ENCODE measurements at places on chromosomes 5 and 9. TPM values are rescaled to one million over a fixed set of nuclear protein-coding genes. Genes with fewer than 3 reads are reported as not detected.

PCDHB1 gene
- total RNA-seq = not detected

PCDHGA8 gene
- total RNA-seq = 7.3 TPM

NTRK2 gene
- 383 TPM for total RNA-seq

PLGRKT gene
- total RNA-seq = 8.4 TPM

TLX3 gene
- not detected for total RNA-seq

IL9 gene
- total RNA-seq = not detected

ABCA2 gene
- total RNA-seq = 604 TPM

COX7C gene
- 490 TPM for total RNA-seq

YIPF5 gene
- total RNA-seq = 48.6 TPM

DRD1 gene
- total RNA-seq = 14.5 TPM

ANKDD1B gene
- 2.4 TPM for total RNA-seq

FGD3 gene
- total RNA-seq = 5.5 TPM

ST8SIA4 gene
- total RNA-seq = 8.5 TPM

SPINK14 gene
- total RNA-seq = not detected

SLC6A18 gene
- not detected for total RNA-seq

PCDHB9 gene
- total RNA-seq = 9.1 TPM

ATP10B gene
- 22.3 TPM for total RNA-seq

AK6 gene
- total RNA-seq = 24.3 TPM

POU5F2 gene
- 4.3 TPM for total RNA-seq

IFNA2 gene
- 1.4 TPM for total RNA-seq

UBE2QL1 gene
- 62.8 TPM for total RNA-seq

RABEPK gene
- total RNA-seq = 24.7 TPM

PKD2L2 gene
- not detected for total RNA-seq

SAXO1 gene
- total RNA-seq = 0.41 TPM

QRFP gene
- total RNA-seq = not detected

ITGA2 gene
- 4.5 TPM for total RNA-seq

OR1J2 gene
- total RNA-seq = not detected

DMRT3 gene
- 0.82 TPM for total RNA-seq

TTC1 gene
- total RNA-seq = 71.3 TPM

MARVELD2 gene
- total RNA-seq = 1.9 TPM

ANGPTL2 gene
- 6.9 TPM for total RNA-seq

PAEP gene
- not detected for total RNA-seq

RGMB gene
- 44.3 TPM for total RNA-seq

PCDHA4 gene
- total RNA-seq = 7.8 TPM

PCDHA9 gene
- 4.2 TPM for total RNA-seq

RNF183 gene
- total RNA-seq = 1.4 TPM

PCA3 gene
- total RNA-seq = 1.3 TPM

C9 gene
- total RNA-seq = not detected

ZNF366 gene
- 2.4 TPM for total RNA-seq

MEGF10 gene
- total RNA-seq = 46.7 TPM

FOXD4L4 gene
- 1.2 TPM for total RNA-seq

DBN1 gene
- total RNA-seq = 104 TPM

FBP2 gene
- not detected for total RNA-seq

DNAJB5 gene
- 11.4 TPM for total RNA-seq

TCF7 gene
- total RNA-seq = 1.7 TPM

LEAP2 gene
- total RNA-seq = 3.1 TPM

PCDHAC1 gene
- 5.8 TPM for total RNA-seq

BRINP1 gene
- 68.2 TPM for total RNA-seq

SLC9A3 gene
- total RNA-seq = 1.7 TPM

TXNDC15 gene
- 77.3 TPM for total RNA-seq

PCDHGA6 gene
- 9.4 TPM for total RNA-seq

MYOZ3 gene
- 3.5 TPM for total RNA-seq

FBXW2 gene
- total RNA-seq = 44.7 TPM

EGR1 gene
- total RNA-seq = 45.6 TPM

HNRNPH1 gene
- total RNA-seq = 250 TPM

NXNL2 gene
- total RNA-seq = 0.55 TPM

RAB24 gene
- total RNA-seq = 54.3 TPM

IFNB1 gene
- not detected for total RNA-seq

All from dorsolateral prefrontal cortex (tissue), 122 donors.